Spleen (tissue), 13 donors: ENCODE measurements at places on chromosomes 11 and 22.

- no peak for DNase-seq
Observed at GRCh38 chr11:37907436-37908218, 1309.6 kb upstream of the RAG2 start.

GRCh38 chr11:25597696-25598095 lies 734.2 kb upstream of the ANO3 start:
- DNase-seq, result no peak

- peak; percentile 87 for DNase-seq
Observed at GRCh38 chr11:45025716-45026492, 75.2 kb upstream of the TP53I11 start.

DNA sequence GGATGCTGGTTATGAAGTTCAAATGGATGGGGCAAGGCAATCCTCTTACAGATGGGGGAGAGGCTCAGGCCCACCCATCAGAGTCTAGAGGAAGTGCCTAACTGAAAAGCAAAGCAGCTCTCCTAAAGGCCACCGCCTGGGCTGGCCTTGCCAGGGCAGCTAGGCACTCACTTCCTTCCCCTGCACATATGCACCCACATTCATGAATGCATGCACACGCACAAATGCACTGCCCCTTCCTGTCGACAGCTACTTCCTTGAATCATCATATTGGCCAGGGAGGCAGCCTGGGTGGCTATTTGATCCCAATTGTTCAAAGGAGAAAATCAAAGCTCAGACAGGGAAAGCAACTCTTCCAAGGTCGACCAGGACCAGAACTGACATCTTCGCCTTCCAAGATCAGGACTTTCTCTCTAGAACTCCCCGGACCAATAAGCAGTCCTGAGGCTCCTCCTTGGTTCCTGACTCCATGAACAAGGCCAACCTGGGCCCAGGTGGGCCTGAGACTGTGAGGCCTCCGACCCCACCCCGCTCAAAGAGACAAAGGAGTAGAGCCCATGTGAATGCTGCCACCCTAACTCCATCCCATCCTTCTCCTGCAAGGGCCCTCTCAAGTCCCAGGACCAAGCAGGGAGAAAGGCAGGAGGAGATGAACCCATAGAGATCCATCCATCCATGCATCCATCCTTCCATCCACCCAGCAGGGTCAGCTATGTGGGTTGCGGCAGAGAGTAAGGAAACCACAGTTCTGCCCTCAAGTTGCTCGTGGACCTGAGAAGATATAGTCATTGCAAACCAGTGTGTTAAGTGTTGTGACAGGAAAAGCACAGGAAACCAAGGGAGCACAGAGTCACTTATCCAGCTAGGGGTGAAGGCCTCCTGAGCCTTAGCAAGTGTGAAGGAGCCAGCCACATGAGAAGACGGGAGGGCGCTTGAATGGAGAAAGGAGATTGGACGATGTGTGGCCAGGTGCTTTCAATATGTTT lies 35.4 kb upstream of the LMO1 start:
- DNase-seq, result peak; percentile 54

DNA sequence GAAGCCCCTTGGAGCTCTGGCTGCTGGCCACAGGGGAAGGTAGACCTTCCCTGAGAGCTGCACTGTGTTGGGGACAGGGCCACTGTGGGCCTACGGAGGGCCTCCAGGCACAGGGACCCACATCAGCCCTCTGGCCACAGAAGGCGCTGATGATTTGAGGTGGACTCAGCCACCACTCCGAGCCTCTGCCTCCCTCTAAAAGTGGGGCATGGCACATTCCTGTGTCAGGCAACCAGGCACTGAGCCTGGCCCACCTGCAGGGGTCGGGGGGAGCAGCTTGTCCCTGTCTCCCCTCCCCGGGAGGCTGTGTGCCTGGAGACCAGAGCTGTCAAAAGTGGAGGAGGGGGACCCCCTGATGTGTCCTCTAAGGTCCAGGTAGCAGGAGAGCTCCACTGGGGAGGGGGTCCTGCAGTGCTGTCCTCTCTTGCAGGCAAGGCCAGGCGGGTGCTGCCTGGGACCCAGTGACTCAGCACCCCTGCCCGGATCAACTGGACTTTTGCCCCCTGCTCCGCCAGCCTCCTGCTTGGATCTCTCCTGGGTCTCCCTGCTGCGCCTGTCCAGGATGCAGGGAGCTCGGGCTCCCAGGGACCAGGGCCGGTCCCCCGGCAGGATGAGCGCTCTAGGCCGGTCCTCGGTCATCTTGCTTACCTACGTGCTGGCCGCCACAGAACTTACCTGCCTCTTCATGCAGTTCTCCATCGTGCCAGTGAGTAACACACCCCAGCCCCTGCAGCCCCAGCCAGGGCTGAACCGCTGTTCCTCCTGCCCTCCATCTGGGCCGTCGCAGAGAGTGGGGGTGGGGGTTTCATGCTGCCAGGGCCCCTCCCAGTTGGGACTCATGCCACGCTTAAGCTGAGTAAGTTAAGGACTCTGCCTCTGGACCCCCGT lies 17.5 kb upstream of the CDKN1C start:
- peak; percentile 84 for DNase-seq

GRCh38 chr22:38953577-38954413 lies 3.6 kb upstream of the APOBEC3A start:
- DNase-seq, result peak; percentile 80

DNA sequence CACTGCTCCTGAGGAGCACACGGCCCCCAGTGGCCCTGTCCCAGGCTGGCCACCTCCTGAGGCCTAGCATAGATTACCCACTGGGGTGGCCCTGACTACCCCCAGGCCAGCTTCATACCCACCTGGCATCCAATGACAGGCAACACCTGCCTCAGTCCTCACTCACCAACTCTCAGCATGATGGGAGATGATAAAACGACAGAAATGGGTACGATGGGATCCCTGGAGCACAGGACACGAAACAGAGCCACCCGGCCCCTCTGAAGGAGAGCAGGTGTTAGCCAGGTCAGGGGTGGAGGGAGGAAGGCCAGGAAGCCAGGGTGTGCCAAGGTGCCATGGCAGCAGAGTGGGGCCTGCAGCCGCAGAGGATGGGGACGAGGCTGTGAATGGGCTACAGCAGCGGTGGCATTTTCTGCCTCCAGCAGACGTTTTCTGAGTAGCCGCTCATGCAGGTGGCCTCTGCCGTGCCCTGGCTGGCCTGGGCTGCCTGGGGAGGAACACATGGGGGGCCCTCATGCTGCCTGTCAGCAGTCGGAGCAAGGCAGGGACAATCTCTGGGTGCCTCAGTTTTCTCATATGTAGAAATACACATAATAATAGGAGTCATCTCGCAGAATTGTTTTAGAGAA lies 50.2 kb upstream of the FGF3 start:
- DNase-seq, result peak; percentile 56

- peak; percentile 25 for DNase-seq
Observed at GRCh38 chr22:19055801-19056200, 66.4 kb downstream of the DGCR2 start.

DNA sequence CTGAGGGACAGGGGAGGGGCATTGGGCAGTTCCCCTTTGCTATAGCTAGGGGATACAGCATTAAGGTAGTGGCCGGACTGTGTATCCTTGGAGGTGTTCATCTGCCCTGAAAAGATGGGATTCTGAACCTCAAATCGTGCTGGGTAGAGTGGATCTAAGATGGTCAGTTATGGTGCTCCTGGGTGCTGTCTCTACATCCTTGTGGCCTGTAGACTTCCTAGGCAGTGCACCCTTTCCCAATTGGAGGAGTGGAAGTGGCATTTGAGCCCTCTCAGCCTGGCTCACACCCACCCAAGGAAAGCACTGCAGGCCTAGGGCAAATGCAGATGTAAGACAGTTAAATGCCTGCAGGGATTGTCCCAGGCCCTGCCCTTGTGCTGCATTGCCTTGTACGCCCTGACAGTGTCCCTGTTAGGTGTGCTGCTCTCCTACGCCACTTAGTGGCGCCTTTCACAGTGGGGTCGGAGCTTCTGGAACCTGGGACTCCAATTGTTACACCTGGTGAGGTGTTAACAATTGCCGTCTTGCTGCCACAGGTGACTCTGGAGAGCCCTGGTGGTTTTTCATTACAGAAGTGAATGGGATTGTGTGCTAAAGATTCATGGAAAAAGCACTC lies 35.0 kb downstream of the PPFIBP2 start:
- no peak for DNase-seq

DNA sequence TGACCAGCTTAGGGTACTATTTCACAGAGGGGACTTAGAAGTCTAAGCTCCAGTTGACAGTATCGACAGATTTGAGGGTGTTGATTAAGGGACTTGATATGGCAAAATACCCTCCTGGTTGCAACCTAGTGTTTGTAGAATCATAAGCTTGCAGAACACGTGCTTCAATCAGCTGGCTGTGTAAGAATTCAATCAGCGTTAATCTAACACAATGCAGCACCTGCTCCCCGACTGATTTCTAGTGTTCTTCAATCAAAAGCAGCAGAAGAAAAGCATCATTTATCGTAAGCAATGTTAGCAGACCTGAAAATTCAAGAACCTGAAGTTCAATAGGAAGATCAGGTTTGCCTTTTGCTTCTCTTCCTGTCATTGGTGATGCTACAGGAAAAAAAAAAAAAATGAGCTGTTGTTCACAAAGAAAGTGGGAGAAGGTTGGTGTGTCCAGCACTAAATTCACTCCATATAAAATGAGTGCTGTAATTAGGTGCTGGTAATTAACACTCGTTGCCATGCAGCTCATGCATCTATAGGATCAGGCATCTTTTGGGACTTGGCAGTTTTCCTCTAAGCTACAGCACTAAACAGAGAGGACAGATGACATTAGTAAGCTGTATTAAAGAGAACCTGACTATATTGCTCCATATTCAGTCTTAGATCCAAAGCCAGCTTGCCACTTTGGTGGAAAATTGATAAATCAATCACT lies 840.3 kb downstream of the OPCML start:
- DNase-seq, result no peak

DNA sequence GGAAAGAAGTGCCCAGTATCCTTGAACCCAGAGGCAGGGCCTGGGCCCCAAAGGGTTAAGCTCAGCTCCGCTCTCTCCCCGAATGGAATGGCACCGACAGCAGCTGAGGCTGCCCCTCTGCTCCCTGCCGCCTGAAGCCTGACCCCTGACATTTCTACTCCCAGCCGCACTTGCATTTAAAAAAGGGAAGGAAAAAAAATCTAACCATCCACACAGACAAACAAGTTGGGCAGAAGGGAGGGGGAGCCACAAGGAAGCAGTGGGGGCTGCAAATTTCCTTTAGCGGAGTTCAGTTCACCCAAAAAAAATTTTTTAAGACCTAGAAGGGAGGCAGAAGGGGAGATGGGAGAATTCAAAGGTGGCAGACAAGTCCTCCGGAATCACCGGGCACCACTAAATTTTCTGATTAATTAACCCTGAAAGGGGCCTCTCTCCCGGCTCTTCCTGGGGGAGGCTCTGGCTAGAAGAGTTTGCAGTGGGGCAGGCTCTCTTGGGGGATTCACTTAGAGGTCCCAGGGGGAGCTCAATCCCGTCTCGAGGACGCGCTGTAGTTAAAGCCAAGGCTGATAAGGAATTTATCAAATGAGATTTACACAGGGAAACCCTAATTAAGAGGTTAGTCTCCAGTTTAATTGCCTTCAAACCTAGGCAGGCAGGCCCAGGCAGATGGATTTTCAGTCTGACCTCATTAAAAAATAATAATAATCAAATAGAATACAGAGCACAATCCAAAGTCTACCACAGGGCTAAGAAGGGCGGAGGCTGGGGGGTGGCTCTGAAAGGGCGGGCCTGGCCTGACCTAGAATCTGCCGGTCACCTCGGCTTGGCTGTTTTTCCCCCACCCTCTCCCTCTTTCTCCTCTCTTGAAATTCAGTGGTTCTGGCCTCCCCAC lies 25.6 kb downstream of the MN1 start:
- DNase-seq, result no peak

- no peak for DNase-seq
Observed at GRCh38 chr11:130473795-130474377, 25.4 kb downstream of the ADAMTS15 start.

- DNase-seq, result no peak
Observed at GRCh38 chr22:38455530-38456271, 702 bp upstream of the KCNJ4 start.

GRCh38 chr22:29071261-29072045 lies 1.4 kb upstream of the KREMEN1 start:
- DNase-seq, result peak; percentile 84
